Mucosa of descending colon (tissue), 3 donors: ENCODE measurements at places on chromosomes 4 and X. TPM values are rescaled to one million over a fixed set of nuclear protein-coding genes. Genes with fewer than 3 reads are reported as not detected.

DNA sequence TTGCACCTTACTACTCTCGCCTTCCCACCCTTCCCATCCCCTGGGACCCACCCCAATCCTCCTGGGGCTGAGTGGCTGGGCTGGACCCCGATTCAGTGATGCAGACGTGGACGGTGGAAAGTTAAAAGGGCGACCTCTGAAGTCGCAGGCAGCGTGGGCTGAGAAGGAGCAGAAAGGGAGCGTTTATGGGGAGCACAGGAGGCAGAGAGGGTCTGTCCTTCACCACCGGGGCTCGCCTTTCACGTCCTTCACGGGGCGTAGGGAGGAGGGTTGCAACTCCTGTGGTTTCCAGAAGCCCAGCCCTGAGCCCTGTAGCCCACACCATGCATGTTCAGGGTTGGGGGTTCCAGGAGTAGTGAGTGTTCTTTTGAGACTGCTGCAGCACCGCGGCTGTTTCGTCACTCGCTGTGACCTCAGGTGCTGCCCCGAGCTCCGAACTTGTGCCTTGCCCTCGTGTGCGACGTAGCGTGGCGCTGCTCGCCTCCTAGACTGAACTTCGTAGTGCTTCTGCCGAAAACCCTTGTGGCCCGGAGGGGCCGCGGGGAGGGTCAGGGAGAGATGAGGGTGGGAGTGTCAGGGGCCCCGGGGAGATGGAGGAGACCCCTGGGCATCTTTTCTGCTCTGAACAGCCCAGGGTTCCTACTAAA, 1.6 kb downstream of the NHS start:
- no peak for DNase-seq

- no peak for DNase-seq
These were observed 15.2 kb downstream of the SHROOM4 start for GRCh38 chrX:50798783-50799182.

DNA sequence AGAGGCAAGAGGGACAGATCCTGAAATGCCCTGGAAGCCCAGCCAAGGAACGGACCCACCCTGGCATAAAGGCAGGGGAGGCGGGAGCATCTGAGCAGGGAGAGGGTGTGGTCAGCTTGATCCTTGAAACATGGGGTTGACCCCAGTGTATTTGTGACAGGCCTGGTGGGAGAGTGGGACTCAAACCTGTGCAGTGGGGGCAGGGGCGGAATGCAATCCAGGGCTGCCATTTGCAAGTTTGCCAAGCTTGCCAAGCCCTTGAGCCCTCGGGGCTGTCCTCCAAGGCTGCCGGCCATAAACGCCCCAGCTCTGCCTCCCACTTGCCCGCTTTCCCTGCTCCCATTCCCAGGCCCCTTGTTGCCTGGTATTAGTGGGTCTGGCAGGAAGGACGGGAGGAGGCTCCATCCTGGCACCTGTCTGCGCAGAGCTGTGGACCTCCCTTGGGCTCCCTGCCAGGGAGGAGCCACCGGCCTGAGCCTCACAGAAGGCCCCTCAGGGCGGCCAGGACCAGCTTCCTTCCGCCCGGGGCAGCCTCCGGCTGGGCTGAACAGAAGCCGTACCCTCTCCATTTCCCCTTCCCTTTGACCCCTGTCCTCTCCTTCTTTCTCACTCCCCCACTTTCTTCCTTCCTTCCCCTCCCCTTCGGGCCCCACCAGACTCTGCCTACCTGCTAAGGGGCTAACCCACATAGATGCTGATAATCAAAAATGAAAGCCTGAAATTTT, 661 bp downstream of the S100P start:
- no peak for DNase-seq

DNA sequence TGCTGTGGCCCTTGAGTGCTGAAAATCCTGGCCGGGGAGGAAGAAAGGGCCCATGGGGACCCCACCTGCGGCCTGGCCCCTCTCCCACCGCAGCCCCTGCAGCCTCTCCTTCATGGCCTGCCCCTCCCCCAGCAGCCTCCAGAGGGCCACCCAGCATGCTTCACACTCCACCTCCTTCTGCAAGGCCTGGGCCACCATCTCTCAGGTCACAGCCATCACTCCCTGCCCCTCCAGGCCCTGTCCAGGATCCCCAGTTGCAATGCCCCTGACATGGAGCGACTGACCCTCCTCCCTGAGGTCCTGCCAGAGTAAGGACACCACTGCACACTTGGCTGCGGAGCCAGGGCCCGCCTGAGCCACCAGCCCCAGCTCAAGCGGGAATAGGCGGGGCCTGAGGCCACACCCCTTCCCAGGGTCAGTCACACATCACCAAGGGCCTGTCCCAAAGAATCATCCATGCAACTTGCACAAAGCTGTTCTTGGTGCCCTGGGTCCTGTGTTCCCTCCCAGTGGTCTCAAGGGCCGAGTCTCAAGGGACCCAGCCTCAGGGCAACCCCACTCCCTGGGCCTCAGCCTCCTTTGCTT, 32.9 kb downstream of the CCNQ start:
- no peak for DNase-seq

GRCh38 chr4:101262683-101263082, 84.6 kb downstream of the PPP3CA start:
- DNase-seq: no peak

BGN gene
- 3.5 TPM for total RNA-seq

AMTN gene
- not detected for total RNA-seq

SLC34A2 gene
- not detected for total RNA-seq

ARHGAP6 gene
- total RNA-seq: 4.4 TPM
